ENCODE measurements at places on chromosomes 1 and 21.
A peak's percentile ranks its signal among the peaks of the same experiment; 100 is the strongest.

DNA sequence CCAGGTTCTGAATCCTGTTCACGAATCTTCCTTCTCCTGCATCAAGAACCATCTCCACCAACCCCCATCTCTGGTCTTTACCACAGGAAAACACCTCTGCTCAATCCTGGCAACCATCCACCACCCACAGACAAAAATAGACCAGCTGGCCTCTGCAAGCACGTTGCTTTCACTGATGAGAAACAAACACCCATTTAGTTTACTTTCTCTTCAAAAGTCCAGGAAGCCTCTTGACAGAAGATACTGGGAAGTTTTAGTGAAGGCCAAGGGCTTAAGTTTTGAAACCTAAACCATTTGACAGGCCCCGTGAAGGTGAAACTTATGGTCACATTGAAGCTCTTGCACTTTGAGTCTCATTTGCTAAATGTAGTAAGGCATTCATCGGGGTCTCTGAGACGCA lies 122.6 kb upstream of the PPP2R5A start:
- peak; percentile 12 for DNase-seq

- no peak for DNase-seq
Observed at GRCh38 chr21:40186045-40186444, 318.8 kb downstream of the PCP4 start.

DNA sequence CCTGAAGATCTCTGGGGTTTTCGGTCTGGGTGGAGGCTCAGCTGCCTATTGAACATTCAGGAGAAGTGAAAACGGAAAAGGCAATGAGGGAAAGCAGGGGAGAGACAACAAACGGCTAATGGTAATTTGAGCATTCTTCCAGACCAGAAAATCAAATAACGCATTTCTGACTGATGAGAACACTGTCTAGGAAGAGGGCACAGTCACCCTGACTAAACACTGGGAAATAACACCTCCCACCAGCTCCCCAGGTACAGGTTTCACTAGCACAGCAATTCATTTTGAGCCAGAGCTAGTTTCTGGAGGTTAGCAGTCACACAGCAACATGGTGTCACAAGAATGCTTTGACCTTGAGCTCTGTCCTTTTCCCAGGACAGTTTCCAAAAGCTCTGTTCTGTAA lies 21.1 kb downstream of the NCF2 start:
- DNase-seq: no peak

DNA sequence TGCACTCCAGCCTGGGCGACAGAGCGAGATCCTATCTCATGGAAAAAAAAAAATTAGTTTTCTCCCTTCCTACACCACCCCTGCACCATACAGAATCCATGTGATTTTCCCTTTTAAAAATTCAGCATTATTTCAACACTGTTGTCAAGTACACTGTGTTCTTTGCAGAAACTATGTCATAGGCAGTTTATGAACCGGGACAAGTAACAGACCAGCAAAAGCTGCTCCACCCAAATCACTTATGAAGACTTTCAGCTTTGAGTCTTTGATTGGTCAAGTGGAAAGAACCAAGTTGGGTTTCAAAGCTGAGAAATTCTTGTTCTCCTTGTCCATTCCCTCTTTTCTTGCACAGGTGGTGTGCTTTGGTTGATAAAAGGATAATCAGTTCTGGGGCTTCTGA lies 173.0 kb downstream of the CDC7 start:
- DNase-seq: no peak

GRCh38 chr1:15866721-15867201 lies 19.3 kb downstream of the SPEN start:
- no peak for DNase-seq

DNA sequence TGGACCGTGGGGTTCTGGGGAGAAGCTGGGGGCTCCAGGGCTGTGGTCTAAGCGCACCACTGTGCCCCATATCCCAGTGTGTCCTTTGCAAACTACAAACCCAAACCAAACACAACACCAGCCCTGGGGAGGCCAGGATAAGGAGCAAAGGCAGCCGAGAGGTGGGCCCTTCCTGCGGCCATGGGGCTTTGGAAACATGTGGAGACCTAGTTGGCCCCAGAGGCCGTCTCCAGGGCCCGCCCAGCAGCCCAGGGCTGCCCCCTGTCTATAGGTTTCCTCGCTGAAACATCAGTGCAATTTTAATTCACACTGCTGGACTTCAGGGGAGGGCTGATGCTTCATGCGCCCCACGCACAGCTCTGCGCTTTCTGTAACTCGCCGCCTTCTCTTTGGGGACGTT lies 61.3 kb downstream of the PRDM16 start:
- no peak for DNase-seq

- DNase-seq: no peak
Observed at GRCh38 chr1:227903614-227904501, 43.9 kb downstream of the WNT9A start.
